ENCODE measurements at places on chromosomes 11 and 22.

GRCh38 chr11:119417726-119418540 is 5.0 kb downstream of the THY1 start:
- no peak for DNase-seq

GRCh38 chr22:47816121-47816862 is 1053.8 kb downstream of the TBC1D22A start:
- DNase-seq = no peak

DNA sequence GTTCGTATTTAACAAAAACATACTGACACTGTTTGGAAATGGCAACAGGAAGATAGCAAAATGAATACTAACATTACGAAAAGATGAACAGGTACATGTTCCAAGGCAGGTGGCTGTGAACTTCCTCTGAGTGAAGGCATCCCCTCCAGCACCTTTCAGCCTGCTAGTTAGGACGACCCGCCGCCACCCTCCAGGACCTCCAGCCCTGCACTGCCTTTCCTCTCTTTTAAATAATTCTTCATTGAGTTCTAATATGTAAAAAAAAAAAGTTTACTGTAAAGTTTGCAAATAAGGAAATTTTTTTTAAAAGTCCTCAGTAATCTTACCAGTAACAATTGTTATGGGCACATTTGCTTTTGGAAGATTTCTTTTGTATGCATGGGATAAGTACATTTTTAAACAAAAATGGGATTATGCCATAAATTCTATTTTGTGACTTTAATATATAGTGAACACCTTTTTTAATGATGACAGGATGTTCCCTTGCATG is 6.0 kb downstream of the NEAT1 start:
- DNase-seq = no peak

DNA sequence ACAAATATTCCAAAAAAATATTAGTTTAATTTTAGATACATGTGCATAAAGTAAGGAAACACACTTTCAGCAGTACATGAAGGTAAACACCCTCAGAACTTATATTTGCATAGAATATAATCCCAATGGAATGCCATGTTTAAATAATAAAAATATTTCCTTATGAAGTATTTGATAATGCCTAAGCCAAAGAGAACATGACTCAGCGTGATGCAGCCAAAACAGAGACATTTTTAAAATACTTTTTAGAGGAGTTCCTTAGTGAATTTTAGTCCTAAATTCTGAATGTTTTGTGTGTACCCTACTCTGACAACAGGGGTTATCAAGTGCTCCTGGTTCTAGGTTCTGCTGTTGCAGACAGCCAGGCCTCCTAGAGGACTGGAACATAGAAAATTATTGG is 39.1 kb upstream of the POU2AF2 start:
- no peak for DNase-seq

GRCh38 chr11:2519862-2520735 is 75.3 kb downstream of the KCNQ1 start:
- DNase-seq = no peak

Measured in GDM1 (cell line).